Activated CD4-positive, alpha-beta memory T cell treated with anti-CD3 and anti-CD28 coated beads for 36 hours (primary cell): ENCODE measurements at places on chromosomes 7 and 10. TPM values are rescaled to one million over a fixed set of nuclear protein-coding genes. Genes with fewer than 3 reads are reported as not detected.

The SPDYE9 gene
- not detected for total RNA-seq

The FGL2 gene
- total RNA-seq, result 0.65 TPM

- no peaks in the 10 kb centered on the region for H3K4me1 ChIP-seq
- H3K4me3 ChIP-seq, result no peak overlapping the region
- peaks cover 2% of the 10 kb centered on the region for H3K27me3 ChIP-seq
- DNase-seq, result no peak
These were observed 411.5 kb downstream of the SFMBT2 start for GRCh38 chr10:6999232-6999925.

The KCNH2 gene
- total RNA-seq, result 0.34 TPM

DNA sequence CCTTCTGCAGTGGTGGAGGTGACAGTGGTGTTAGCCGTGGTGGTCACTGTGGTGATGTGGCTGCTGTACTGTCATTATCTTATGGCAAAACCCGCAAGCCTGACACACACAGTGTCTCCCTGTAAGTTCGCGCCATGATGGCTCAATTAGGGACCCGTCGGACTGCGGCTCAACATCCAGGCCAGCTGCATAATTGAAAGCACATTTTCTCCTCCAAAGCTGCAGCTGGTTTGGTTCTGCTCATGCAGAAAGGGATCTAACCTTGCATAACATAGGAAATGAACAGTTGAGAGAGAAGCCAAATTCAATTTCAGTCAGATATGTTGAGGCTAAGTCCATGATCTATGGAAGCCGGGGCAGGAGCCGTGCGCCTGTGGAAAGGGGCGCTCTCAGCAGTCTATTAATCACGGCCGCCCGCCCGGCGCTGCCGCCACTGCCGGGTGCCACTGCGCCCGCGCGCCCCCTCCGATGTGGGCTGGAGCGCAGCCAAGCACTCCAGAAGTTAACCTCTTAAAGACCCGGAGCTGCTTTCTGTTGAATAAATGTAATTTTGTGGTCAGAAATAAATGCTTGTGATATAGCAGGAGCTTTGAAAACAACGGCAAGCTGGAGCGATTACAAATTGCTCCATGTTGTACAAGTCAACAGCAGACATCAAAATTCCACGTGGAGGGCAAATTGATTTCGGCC lies 227.7 kb downstream of the CUX1 start:
- DNase-seq, result no peak
- H3K27ac ChIP-seq, result no peak overlapping the region
- no peaks in the 10 kb centered on the region for H3K27me3 ChIP-seq
- no peaks in the 10 kb centered on the region for H3K4me1 ChIP-seq
- no peak overlapping the region for H3K4me3 ChIP-seq

- no peak for DNase-seq
- no peak overlapping the region for H3K27ac ChIP-seq
- no peaks in the 10 kb centered on the region for H3K36me3 ChIP-seq
- no peaks in the 10 kb centered on the region for H3K27me3 ChIP-seq
These were observed 44.8 kb upstream of the ADO start for GRCh38 chr10:62759599-62760175.

The OPALIN gene
- total RNA-seq, result not detected

GRCh38 chr7:103934508-103934907 lies 55.0 kb downstream of the RELN start:
- no peak overlapping the region for H3K4me3 ChIP-seq
- H3K27me3 ChIP-seq, result peaks cover 2% of the 10 kb centered on the region
- H3K27ac ChIP-seq, result no peak overlapping the region
- H3K4me1 ChIP-seq, result no peaks in the 10 kb centered on the region

The HTR5A gene
- total RNA-seq, result not detected

- H3K4me3 ChIP-seq, result no peak overlapping the region
- no peaks in the 10 kb centered on the region for H3K27me3 ChIP-seq
- no peaks in the 10 kb centered on the region for H3K36me3 ChIP-seq
These were observed 225.7 kb downstream of the PLXDC2 start for GRCh38 chr10:20041931-20042330.

The WNT8B gene
- 0.46 TPM for total RNA-seq

- H3K36me3 ChIP-seq, result no peaks in the 10 kb centered on the region
- no peaks in the 10 kb centered on the region for H3K27me3 ChIP-seq
- no peaks in the 10 kb centered on the region for H3K4me1 ChIP-seq
These were observed 64.7 kb downstream of the MACC1 start for GRCh38 chr7:20152511-20152910.

The PDAP1 gene
- 149 TPM for total RNA-seq

The CELF2 gene
- 113 TPM for total RNA-seq

DNA sequence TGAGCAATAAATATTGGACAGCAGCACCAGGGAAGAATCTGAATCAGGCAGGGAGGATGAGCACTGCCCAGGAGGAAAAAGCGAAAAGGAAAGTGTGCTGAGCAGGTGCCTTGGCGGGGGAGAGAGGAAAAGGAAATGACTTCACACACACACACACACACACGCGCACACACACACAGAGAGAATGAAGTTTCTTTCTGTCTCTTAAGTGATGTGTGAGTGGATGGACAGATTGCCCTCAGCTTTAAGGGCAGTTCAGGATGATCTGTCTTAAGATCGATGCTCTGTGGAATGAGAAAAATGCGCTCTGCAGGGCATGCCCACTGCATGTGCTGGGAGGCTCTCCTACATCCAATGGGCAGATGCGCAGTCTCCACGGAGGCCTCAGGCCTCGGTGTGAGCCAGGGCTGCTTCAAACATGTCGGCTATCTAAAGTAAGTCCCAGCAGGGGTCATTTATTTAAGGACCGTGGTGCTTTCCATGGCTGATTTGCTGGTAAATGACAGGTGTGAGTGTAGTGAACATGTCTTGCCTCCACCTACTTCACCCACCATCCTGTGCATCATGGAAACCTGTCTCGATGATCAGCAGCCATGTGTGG lies 2.5 kb upstream of the ACBD5 start:
- peak; percentile 81 for DNase-seq
- H3K4me3 ChIP-seq, result peak overlapping the region; percentile 97
- peaks cover 24% of the 10 kb centered on the region for H3K4me1 ChIP-seq
- H3K27me3 ChIP-seq, result no peaks in the 10 kb centered on the region
- H3K36me3 ChIP-seq, result peaks cover 13% of the 10 kb centered on the region
- peak overlapping the region; percentile 100 for H3K27ac ChIP-seq

The STEAP1B gene
- total RNA-seq, result not detected

GRCh38 chr10:5399332-5399731 lies 5.3 kb downstream of the TUBAL3 start:
- no peak overlapping the region for H3K4me3 ChIP-seq
- no peaks in the 10 kb centered on the region for H3K36me3 ChIP-seq
- H3K27me3 ChIP-seq, result peaks cover 19% of the 10 kb centered on the region
- H3K4me1 ChIP-seq, result no peaks in the 10 kb centered on the region

DNA sequence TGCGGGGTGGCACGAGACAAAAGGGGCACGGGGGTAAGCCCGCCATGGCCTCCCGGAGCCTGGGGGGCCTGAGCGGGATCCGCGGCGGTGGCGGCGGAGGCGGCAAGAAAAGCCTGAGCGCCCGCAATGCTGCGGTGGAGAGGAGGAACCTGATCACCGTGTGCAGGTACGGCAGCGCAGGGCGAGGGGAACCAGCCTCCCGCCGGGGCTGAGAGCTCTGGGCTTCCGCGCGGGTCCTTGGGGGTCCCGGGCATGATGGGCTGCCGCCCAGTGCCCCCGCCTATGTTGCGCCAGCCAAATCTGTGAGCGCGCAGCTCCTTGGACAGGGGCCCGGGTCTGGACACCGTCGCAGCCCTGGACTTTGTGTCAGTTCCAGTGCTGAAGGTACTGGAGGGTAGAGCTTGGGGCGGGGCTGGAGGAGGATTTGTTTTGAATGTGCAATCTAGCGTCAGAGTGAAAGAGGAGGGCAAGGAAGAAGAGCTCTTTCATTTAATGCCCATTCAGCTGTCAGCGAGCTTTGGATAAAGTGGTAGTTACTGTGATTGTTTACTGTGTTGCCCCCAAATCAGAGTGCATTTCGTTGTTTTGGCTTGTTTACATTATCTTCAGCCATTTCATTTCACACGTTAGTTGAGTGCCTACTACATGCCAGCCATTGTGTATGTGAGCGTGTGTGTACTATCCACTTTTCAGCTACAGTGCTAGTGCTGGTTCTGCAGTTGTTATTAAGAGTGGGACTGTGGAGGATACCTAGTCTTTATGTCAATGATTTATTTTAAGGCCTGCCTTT lies 777 bp downstream of the RUNDC3B start:
- H3K27ac ChIP-seq, result no peak overlapping the region
- peak; percentile 35 for DNase-seq
- H3K27me3 ChIP-seq, result peaks cover 14% of the 10 kb centered on the region

DNA sequence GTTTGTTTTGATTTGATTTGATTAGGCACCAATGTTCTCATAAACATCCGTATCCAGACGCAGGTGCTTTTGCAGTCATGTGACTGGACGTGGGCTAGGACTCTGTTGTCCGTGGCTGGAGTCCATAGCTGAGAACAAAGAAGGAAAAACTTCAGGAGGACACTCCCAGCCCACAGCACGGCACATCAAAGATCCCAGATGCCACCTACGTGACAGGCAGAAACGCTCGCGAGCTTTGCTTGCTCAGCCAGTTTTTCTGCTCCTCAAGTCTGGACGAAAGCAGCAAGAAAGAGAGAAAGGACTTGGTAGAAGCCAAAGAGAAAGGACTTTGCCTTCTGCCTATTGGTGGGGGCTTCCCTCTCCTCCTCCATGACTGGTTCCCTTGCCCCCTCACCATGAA lies 6.9 kb upstream of the ZKSCAN1 start:
- DNase-seq, result no peak
- H3K36me3 ChIP-seq, result no peaks in the 10 kb centered on the region
- H3K4me3 ChIP-seq, result no peak overlapping the region
- H3K27ac ChIP-seq, result no peak overlapping the region
